Heart left ventricle (tissue), 16 donors: ENCODE measurements at places on chromosomes 6 and 20. TPM values are rescaled to one million over a fixed set of nuclear protein-coding genes. Genes with fewer than 3 reads are reported as not detected.

DNA sequence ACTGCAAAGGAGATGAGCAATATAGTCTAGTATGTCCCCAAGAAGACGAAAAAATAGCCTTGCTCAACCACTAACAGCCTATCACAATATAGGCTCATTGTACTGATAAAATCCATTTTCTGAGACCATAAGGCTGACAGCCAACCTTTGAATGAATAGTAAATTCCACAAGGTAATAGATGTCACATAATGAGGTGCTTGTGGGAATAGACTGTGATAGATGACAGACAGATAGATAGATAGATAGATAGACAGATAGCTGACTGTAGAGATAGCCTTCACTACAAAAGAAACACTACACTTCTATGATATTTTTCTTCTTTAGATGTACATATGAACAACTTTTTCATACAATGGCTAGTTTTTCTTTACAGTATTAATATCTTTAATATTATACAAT is 760.3 kb upstream of the NRSN1 start:
- no peak for DNase-seq
- no peaks in the 10 kb centered on the region for H3K27me3 ChIP-seq
- H3K36me3 ChIP-seq, result no peaks in the 10 kb centered on the region
- H3K4me3 ChIP-seq, result no peak overlapping the region

- H3K36me3 ChIP-seq, result peaks cover 5% of the 10 kb centered on the region
- H3K4me1 ChIP-seq, result peaks cover 37% of the 10 kb centered on the region
- H3K27ac ChIP-seq, result peak within 1 kb of the TSS; percentile 87
These were observed at the start of gene PRELID3B for GRCh38 chr20:59042151-59042795. Gene PRELID3B (minus strand): TSS chr20:59042786. CDS start chr20:59042730, 56 bp downstream.

- DNase-seq, result no peak
- H3K4me3 ChIP-seq, result no peak overlapping the region
- no peaks in the 10 kb centered on the region for H3K36me3 ChIP-seq
- no peak overlapping the region for H3K27ac ChIP-seq
- no peaks in the 10 kb centered on the region for H3K4me1 ChIP-seq
- H3K27me3 ChIP-seq, result no peaks in the 10 kb centered on the region
These were observed 106.8 kb upstream of the RIPOR2 start for GRCh38 chr6:25042536-25042935.

DNA sequence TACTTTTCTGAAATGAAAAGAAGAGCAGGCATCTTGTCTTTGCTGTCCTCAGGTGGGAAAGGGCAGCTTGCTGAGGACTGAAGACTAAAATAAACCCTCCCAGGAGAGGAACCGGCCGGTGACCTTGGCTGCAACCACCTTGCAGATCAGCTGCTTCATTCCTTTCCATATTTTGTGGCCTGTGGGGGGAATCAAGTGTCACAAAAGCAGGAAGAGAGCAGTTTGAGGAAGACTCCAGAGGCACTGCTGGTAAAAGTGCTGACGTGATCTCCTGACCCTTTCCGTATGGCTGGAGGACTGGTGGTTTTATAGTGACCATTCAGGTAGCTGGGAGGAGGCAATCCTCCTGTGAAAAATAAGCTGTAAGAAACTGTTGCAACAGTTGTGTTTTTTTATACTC is 157.0 kb downstream of the PLCB4 start:
- H3K4me3 ChIP-seq, result no peak overlapping the region
- H3K27ac ChIP-seq, result peak overlapping the region; percentile 59
- DNase-seq, result peak; percentile 50
- peaks cover 8% of the 10 kb centered on the region for H3K4me1 ChIP-seq

The RBM24 gene
- total RNA-seq, result 107 TPM
